ENCODE measurements at places on chromosomes 7 and 10.

DNA sequence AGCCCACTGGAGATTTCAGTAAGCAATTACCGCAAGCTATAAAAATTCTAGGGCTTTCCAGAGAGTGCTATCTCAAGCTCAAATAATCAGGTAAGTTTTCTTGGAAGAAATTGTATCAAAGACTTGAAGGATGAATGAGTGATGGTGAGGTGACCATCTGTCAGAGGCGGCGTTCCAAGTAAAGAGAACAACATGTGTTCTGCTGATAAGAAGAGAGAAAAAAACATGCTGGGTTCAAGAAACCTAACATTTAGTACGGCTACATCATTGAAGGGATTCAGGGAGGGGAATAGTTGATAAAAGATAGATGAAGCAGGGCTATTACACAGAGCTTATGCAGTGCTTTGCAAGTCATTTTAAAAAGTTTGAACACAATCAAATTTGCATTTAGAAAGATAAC lies 100.7 kb downstream of the GNAI1 start:
- DNase-seq = peak; percentile 81

GRCh38 chr10:29773675-29774091 lies 138.9 kb upstream of the SVIL start:
- no peak for DNase-seq

GRCh38 chr10:86655596-86655995 lies 1.2 kb downstream of the OPN4 start:
- no peak for DNase-seq

- DNase-seq = no peak
Observed at GRCh38 chr10:137606-138005, 2.4 kb downstream of the ZMYND11 start.

GRCh38 chr7:27133409-27134231 lies 3.1 kb upstream of the HOXA4 start:
- no peak for DNase-seq

DNA sequence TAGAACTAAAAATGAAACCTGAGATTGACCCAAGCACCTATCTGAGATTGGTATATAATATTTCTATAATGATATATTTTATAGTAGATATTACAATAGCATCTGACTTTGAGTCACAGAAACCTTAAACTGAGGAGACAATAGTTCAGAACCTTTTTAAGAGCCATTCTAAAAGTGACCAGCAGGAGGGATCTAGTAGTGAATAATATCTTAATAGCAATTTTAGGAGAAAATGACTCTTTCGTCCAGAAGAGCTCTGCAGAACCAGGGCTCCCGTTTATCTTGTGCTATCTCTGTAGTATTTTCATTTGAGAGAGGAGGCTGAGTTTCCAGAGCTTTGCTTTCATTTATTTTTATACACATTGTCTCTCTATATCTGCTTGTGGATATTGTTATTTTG lies 68.1 kb downstream of the PODXL start:
- no peak for DNase-seq

GRCh38 chr7:157964521-157964920 lies 623.1 kb downstream of the PTPRN2 start:
- no peak for DNase-seq

- no peak for DNase-seq
Observed at GRCh38 chr10:7432884-7433726, 22.3 kb upstream of the SFMBT2 start.

- DNase-seq = no peak
Observed at GRCh38 chr10:99467236-99467999, 37.0 kb upstream of the GOT1 start.

GRCh38 chr10:43198682-43199005 lies 60.4 kb downstream of the CSGALNACT2 start:
- no peak for DNase-seq

GRCh38 chr7:137940656-137941518 lies 61.0 kb downstream of the CREB3L2 start:
- no peak for DNase-seq

Data from OCI-M1 (cell line).